ENCODE measurements at places on chromosomes 16 and 17.
A peak's percentile ranks its signal among the peaks of the same experiment; 100 is the strongest.

DNA sequence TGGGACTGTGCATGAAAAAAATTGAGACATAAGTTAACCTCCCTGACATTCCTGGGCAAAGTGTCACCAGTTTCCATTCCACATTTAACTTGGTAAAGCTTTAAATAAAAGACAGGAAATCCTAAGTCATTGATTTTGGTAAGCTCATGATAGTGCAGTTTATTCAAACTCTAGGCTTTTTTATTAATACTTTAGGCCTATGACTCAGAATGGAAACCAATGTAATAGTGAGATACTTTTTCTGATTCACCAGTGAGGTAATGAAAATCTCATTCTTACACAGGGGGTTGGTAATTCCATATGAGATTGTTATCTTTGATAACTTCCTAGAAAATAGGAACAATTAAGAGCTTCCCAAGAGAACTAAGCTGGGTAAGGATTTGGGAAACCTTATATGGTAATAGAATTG is 91.1 kb downstream of the NLK start:
- peak; percentile 11 for DNase-seq

- DNase-seq = no peak
Measured at GRCh38 chr17:39772987-39773934, 35.5 kb downstream of the GRB7 start.

DNA sequence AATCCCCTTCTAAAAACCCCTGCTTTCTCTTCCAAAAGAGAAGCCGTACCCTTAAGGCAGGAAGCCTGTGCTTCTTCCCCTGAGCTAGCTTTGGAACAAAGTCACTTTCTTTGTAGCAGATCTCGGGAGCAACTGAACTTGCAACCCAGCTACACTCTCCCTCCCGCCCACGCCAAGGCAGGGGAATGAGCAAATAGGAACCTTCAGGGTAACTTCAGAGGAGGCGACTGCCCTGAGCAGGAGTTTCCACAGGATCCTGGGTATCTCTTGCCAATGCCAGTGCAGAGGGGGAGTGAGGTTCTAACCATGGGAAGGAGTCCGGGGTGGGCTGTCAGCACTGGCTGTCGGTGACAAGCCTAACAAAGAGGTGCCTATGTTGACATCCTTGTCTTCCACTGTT is 5.9 kb upstream of the PIRT start:
- DNase-seq = no peak

DNA sequence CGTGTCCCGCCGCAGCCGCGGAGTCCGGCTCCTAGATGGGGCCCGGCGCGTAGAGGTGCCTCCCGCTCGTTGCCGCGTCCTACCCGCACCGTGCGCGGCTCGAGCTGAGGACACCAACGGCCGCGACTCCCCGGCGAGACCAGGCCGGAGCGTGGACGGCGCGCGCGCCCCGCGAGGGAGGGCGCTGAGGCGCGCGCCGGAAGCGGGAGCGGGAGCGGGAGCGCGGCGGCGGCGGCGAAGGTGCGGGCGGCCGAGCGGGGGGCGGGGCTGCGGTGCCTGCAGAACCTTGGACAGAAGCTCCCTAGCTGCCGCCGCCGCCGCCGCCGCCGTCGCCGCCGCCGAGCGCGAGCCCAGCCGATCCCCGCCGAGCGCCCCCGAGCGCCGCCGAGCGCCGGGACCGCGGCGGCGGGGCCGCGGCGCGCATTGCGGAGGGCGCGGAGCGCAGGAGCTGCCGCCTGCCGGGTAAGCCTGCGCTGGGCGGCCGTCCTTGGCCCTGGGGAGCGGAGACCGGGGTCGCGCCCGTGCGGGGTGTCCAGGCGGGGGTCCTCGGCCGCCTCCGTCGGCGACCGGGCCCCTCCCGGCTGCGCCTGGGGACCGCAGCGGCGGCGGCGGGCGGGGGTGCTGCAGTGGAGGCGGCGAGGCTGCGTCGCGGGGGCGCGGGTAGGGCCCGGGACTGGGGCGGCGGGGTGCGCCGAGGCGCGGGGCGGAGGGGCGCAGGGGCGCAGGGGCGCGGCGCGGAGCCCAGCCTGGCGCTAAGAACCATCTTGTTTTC is at the start of gene CDK5R1:
Gene CDK5R1, plus strand, starts transcription at position 293 of the 772 bp plus-strand sequence. CDS start 628 bp downstream, outside the sequence.
- DNase-seq = peak; percentile 80

DNA sequence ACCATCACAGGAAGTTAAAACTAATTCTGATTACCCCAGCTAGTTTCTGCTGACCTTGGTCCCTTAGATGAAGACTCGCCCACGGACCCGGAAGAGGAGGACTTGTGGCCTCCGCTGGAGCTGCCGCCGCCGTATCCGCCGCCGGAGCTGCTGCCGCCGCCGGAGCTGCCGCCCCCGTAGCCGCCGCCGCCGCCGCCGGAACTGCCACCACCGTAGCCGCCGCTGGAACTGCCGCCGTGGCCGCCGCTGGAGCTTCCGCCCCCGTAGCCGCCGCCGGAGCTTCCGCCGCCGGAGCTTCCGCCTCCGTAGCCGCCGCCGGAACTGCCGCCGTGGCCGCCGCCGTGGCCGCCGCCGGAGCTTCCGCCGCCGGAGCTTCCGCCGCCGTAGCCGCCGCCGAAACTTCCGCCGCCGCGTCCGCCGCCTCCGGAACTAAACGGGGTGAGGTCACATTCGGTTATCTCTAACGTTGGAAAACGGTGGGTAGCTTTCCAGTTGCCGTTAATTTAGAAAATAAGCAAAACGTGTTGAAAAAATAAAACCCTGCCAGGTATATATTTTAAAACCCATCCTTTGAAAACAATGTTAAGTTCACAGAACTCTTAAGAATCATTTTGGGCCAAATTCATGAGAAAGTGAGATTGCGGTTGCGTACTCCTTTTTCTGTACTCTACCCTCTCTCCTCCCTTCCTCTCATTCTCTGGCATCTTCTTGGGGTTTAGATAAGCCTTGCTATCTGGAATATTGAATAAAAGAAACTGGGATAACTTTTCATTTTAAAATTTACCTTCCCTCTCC is 3.5 kb downstream of the KRT10 start:
- peak; percentile 90 for DNase-seq

DNA sequence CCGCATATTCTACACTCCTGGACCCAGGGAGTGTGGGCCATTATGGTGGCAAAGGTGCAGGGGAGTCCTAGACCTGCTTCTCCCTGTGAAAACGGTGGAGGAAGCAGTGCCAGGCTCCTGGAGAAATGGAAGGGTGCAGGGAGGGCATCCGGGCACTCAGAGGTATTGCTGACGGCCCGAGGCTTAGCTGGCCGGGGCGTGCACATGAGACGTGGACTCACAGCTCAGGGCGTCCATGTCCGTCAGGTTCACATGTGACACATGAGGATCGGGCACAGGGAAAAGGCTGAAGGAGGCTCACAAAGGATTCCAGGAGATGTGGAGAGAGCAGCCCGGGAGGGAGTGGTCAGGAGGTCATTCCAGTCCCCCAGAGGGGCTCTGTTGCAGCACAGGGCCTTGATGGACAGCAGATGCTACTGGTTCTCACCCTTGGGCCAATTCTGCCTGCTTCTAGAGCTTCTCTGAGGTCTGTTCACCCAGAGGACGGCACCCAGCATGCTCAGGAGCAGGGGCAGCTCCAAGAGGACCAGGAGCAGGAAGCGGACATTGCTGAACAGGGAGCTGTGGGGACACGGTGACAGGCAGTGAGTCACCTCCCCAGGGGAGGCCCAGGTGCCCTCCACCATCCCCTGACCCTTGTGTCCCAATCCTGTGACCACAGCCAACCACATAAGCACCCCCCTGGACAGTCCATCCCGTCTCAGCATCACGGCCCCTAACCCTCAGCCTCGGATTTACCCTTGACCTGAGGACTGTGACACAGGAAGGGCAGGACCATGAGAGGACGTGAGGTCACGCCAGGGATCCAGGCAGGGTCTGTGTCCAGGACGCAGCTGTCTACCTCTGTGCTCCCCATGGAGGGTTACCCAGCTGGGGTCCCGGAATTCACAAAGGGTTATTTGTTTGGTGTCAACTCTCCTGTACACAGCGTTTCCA is 4.5 kb downstream of the CD300C start:
- DNase-seq = no peak

GRCh38 chr17:63498626-63499195 is 21.9 kb downstream of the ACE start:
- DNase-seq = no peak

GRCh38 chr16:84614623-84614967 is 3.3 kb downstream of the COTL1 start:
- DNase-seq = no peak

- DNase-seq = no peak
Measured at GRCh38 chr17:59684967-59685366, 22.3 kb downstream of the PTRH2 start.

GRCh38 chr17:42818379-42818778 is 5.7 kb downstream of the BECN1 start:
- no peak for DNase-seq

GRCh38 chr17:59190806-59191205 is 19.0 kb upstream of the SMG8 start:
- no peak for DNase-seq

- DNase-seq = peak; percentile 85
Measured at GRCh38 chr16:30896889-30897733, 697 bp downstream of the CTF1 start.

- DNase-seq = no peak
Measured at GRCh38 chr16:59320657-59321056, 586.5 kb upstream of the GOT2 start.

GRCh38 chr16:7763111-7763510 is 430.5 kb downstream of the RBFOX1 start:
- DNase-seq = peak; percentile 21

DNA sequence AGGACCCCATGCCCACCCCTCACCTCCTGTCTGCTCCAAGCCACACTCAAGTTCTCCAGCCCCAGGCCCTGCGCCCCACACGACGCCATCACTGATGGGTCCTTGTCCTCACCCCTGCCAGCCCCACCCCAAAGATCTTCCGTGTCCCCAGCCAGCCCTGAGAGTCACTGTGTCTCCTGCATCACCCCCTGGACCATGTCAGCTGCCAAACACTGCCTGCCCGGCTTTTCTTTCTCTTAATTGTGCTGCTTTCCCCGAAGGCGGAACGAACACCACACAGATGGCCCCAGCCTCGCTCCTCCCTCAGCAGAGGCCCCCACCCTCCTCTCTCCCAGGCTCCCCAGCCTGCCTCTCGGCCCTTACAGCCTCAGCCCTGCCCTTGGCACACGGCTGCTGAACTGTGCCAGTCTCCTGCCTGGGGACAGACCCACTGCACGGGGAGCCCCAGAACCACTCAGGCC is 4.8 kb upstream of the GAA start:
- DNase-seq = no peak

DNA sequence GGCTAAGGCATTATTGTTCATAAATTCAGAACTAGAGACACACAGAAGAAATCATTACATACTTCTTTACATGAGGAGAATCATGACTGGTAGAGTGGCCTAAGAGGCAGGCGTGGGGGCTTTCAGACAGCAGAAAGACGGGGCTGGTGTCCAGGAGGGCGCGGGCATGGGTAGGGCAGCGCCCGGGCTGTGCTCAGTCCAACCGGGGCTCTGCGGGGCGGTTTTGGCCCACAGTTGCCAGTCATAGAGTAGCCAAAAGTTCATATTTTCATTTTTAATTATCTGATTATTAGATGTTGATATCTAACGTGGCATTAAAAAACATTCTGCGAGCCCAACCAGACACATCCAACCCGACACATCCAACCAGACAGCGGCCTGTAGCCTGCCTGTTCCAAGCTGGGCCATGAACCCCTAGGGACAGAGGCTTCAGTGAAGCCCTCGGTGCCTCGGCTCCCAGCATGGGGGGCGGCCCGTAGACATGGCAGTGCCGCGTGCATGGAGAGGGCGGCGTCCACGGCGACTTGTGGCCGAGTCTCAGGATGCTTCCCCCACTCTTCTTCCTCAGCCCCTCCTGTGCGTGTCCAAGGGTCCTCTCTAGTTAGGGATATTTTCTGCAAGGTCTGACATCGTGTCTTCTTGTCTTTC is 162.4 kb upstream of the CHMP6 start:
- DNase-seq = no peak

- DNase-seq = no peak
Measured at GRCh38 chr16:55421226-55421625, 57.8 kb upstream of the MMP2 start.

GRCh38 chr16:50316848-50317630 is 50.7 kb downstream of the ADCY7 start:
- no peak for DNase-seq

DNA sequence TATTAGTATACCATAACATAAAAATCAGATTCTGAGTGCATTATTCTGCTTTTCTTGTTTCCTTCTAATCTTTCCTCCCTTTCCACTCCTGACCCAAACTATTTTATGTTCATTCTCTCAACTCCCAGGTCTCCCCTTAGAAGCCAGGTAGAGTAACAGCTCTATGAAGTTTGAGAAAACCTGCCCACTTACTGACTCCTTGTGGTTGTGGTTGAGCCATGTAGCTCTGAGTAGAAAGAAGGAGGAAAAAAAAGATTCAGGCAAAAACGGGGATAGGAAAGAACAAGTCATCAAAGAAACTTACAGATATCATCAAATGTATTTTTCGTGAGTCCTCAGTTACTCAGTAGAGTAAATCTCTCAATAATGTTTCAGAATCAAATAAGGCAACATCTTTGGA is 216.7 kb downstream of the PMP22 start:
- DNase-seq = no peak

DNA sequence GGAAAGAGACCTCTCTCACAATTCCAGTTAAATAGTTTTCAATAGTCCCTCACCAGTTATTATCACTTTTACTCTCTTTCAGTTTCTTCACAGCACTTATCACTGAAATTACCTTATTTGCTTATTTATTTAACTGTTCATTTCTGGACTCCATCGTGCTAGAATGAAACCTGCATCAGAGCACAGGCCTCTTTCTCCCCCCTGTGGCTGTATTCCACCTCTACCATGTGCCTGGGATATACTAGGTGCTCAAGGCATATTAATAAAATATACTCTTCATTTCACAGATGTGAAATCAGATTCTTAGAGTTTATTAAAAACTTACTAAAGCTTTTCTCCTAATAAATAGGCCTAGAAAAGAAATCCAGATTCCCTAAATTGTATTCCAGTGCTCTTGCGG is 308.9 kb upstream of the MON1B start:
- no peak for DNase-seq

DNA sequence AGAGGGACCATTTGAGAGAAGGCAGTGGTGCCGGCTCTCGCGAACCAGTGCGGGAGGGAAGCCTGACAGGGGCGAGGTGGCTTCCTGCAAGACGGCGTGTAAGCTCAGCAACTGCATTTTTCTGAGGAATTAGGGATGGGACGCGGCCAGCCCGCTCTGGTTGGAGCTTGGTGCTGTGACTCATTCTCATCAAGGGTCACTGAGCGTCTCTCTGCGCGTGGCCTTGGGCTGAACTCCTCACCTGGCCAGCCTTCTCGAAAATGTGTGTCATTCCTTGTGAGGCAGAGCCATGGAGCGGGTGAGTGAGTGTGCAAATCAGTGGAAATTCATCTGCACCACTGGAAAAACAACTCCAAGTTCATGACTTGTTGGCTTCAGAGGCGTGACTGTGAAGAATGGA is 52.8 kb downstream of the NTN1 start:
- no peak for DNase-seq
